ENCODE measurements at places on chromosomes 11 and 22.

DNA sequence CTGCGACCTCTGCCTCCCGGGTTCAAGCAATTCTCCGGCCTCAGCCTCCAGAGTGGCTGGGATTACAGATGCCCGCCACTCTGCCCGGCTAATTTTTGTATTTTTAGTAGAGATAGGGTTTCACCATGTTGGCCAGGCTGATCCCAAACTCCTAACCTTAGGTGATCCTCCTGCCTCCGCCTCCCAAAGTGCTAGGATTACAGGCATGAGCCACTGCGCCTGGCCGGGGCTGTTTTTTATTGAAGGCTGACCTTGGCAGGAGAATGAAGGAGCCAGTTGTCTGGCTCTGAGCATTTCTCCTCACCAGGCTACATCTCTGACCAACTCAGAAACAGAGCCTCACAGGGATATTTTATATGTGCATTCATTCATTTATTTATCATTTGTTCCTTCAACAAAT, 2.3 kb downstream of the KIAA1671 start:
- no peak for DNase-seq

DNA sequence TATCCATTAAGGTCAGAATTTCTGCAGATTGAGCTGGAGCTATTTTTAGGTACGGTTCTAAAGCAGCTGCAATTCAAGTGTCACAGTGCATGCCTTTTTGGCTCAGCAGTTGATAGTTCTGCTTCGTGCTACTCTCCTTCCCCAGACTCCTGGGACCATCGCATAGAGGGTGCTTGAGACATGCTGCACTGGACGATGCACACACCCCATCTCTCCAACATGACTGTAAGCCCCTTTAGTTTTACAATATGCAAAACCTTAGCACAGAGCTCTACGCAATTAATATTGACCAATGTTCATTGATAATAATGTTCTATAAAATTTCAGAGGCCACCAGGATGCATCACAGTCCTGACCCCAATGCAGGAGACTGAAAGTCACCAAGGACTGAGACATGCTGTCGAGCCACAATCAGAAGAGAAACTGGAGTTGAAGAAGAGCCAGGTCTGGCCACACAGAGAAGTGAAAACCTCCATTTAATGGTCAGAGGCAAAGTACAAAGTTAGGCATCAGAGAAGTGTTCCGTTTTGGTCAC, 120.9 kb upstream of the ZC3H12C start:
- no peak for DNase-seq

DNA sequence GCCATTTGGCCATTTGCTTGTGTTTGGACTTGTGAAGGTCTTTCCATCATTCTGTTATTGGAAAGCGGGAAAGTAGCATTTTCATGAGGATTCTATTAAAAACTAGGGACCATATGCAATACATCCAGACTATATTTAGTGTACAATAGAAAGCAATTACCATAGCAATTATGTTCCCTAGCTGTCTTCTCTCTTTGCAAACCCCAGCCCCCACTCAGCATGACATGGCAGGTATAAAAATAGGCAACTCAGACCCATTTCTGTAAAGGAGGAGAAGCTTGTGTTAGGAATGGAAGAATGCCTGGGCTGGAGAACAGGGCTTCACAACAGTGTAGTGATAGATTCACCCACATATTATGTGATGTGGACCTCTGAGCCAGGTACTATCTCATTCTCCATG, 12.4 kb downstream of the OR51B6 start:
- DNase-seq, result no peak

DNA sequence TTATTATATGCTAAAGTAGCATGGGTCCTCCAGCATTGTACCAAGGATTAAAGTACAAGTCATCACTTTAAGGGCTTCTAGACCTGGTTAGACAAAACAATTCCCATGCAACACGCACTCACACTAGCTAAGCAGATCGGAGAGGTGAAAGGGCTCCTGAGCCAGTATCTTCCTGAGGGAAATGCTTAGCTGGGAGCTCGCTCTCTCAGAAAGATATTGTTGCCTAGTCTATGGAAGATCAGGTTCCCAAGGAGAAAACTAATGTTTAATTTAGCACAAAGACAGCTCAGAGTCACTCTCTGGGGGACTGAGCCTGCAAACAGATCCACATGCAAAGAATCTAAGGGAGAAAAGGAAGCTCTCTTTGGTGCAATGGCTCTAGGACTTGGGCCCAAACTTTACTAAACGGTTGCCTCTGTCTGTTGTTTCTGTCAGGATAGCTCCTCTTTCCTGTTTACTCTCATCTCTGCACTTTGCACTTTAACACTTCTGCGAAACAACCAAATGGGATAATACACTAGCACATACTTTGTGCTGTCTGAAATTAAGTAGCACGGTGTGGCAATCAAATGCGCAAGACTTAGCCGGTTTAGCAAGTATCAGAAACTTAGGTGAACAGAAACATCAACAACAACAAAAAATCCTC, 10.7 kb downstream of the MAML2 start:
- no peak for DNase-seq

DNA sequence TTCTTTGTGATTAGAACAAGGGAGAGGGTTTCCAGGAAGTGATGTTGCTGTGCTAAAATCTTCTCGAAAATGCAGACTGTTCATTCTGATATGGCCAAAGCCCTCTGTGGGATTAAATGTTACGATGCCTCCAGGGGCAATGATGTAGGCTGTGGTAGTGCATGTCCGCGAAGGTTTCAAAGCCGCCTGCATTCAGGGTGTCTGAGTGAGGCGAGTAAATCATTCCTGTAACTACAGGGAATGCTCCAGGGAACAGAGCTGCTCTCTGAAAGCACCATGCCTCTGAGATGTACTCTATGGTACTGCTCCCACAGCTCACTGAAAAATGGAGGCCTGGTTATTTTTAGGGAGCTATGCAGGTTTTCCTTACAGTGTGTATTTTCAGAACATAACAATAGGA, 21.2 kb downstream of the PDGFD start:
- DNase-seq, result no peak

GRCh38 chr11:127137771-127138280, 137.3 kb upstream of the KIRREL3 start:
- DNase-seq, result no peak

DNA sequence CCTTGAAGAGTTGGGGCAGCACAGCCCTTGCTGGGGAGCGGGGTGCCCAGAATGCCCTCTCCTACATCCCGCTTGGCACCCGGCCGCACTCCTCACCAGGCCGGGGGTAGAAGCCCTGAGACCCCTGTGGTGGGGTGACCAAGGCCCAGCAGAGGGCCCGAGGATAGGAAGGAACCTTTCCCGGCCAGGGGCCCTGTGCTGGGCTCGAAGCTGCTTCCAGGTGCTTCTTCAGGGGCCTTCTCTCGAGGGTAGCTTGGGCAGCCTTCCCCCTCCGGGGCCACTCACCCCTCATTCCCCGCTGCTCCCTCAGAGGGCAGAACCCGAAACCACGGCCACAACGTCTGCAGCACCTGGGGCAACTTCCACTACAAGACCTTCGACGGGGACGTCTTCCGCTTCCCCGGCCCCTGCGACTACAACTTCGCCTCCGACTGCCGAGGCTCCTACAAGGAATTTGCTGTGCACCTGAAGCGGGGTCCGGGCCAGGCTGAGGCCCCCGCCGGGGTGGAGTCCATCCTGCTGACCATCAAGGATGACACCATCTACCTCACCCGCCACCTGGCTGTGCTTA, 752 bp downstream of the MUC2 start:
- DNase-seq, result no peak

- DNase-seq, result no peak
These were observed 30.1 kb downstream of the ATG16L2 start for GRCh38 chr11:72844356-72844755.

GRCh38 chr11:68127714-68128681, 6.8 kb upstream of the CHKA start:
- DNase-seq, result no peak

DNA sequence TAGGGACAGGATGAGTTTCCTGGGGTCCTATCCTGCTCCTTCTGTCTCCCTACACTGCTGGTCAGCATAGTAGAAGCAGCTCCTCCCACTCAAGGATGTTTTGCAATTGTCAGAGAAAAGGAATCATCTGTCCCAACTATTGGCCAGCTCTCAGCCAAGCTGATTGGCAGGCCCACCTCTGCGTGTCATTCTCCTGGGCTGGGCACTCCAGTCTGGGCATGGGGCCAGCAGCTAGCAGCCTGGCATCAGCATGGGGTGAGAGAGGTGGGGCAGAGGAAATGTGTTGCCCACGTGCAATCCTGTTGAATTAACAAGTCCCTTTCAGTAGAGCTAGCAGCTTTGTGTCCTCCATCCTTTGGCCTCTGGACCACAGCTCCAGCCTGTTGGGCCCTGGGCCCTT, 14.1 kb downstream of the ANKK1 start:
- peak; percentile 15 for DNase-seq

GRCh38 chr22:19615001-19615461, 90.8 kb upstream of the CLDN5 start:
- no peak for DNase-seq

- DNase-seq, result no peak
These were observed 25.5 kb upstream of the AMPD3 start for GRCh38 chr11:10429526-10429925.

- DNase-seq, result no peak
These were observed 314.7 kb upstream of the SYN3 start for GRCh38 chr22:33372875-33373274.

- no peak for DNase-seq
These were observed 336.2 kb downstream of the ETS1 start for GRCh38 chr11:128251140-128251539.

DNA sequence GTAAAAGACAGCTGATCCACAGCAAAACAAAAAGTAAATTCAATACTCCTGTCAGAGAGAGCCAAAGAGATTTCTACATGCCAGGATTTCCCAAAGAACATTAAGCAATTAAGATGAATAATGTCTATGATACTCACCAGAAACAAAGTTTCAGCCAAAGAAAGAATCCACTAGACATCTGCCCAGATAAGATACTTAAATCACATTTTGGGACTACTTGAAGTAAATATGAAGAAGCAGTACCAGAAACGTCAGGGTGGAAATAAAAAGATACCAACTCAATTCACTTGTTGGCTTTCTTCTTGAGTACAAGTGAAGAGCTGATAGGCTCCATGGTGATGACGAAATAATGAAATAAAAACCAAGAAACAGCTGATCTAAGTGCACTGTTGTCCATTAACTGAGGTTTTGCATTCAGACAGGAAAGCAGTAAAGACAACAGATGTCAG, 31.6 kb upstream of the ARHGAP32 start:
- DNase-seq, result no peak

GRCh38 chr11:36027731-36028130, 83.9 kb downstream of the LDLRAD3 start:
- DNase-seq, result no peak

GRCh38 chr11:123000721-123001120, 19.1 kb upstream of the BSX start:
- DNase-seq, result no peak

DNA sequence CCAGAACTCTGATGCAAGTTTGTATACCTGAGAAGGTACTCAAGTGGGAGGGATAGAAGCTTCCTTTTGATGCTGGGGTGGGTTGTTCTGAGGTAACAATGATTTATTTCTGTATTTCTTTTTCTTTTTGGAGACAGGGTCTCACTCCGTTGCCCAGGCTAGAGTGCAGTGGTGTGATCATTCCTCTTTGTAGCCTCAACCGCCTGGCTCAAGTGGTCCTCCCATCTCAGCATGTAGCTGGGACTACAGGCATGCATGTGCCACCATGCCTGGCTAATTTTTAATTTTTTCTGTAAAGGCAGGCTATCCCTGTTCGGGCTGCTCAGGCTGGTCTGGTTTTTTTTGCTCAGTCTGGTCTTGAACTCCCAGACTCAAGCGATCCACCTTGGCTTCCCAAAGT, 7.9 kb downstream of the KDM2A start:
- no peak for DNase-seq
